Hematopoietic multipotent progenitor cell (in vitro differentiated cells): ENCODE measurements at places on chromosomes 6 and 20.

- no peak for DNase-seq
These were observed 22.7 kb downstream of the COL11A2 start for GRCh38 chr6:33169291-33170175.

GRCh38 chr20:56411759-56412472, at the start of gene CASS4:
CASS4 (plus strand) TSS chr20:56412260; CDS start chr20:56412459, 199 bp downstream.
- DNase-seq, result peak; percentile 86

DNA sequence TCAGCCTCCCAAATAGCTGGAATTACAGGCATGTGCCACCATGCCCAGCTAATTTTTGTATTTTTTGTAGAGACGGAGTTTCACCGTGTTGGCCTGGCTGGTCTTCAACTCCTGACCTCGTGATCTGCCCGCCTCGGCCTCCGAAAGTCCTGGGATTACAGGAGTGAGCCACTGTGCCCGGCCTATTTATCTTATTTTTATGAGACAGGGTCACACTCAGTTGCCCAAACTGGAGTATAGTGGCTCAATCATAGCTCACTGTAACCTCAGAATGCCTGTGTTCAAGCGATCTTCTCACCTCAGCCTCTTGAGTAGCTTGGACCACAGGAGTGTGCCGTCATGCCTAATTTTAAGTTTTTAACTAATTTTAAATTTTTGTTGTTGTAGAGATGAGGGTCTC, 114.4 kb downstream of the JARID2 start:
- no peak for DNase-seq

DNA sequence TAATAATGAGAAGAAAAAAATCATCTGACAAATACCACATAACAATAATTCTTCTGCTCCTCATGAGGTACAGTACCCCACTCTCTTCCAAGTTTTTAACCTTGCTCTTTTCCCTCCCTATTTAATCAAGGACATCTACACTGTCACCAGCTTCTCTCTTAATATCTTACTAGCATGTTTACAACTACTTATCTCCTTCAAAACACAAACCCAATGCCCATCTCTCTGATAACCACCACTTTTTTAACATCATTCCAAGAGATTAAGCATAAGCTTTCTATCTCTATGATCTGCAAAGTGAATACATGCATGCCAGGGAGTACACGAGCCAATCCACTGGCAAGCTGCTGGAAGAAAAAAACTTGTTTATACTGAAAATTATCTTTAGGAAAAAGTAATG, 10.3 kb downstream of the CEP85L start:
- DNase-seq, result no peak
